ENCODE measurements at places on chromosomes 7 and 10. TPM values are rescaled to one million over a fixed set of nuclear protein-coding genes. Genes with fewer than 3 reads are reported as not detected.

GRCh38 chr10:90437452-90437851 lies 420.4 kb downstream of the HTR7 start:
- H3K27me3 ChIP-seq, result no peaks in the 10 kb centered on the region
- no peak for DNase-seq
- no peak overlapping the region for H3K4me3 ChIP-seq
- H3K36me3 ChIP-seq, result no peaks in the 10 kb centered on the region

The SORCS1 gene
- 3.7 TPM for total RNA-seq

DNA sequence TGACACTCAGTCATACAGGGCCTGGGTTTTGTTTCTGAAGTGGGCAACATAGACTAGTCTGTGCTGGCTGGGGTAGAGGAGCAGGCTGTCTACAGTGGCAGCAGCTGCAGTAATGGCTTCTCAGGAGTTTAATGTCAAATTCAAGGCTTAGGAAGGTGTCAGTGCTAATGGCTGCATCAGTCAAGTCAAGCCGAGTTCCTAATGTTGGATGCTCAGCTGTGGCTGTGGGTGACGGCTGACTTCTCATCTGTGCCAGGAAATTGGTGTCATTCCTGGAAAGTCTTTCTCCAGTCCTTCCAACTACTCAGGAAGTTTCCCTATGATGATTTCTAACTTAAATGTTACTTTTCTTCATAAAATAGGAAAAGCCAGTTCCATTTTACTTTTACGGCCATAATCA lies 468.1 kb upstream of the IGFBP3 start:
- no peaks in the 10 kb centered on the region for H3K27me3 ChIP-seq
- H3K36me3 ChIP-seq, result no peaks in the 10 kb centered on the region
- H3K27ac ChIP-seq, result no peak overlapping the region
- peaks cover 8% of the 10 kb centered on the region for H3K4me1 ChIP-seq

DNA sequence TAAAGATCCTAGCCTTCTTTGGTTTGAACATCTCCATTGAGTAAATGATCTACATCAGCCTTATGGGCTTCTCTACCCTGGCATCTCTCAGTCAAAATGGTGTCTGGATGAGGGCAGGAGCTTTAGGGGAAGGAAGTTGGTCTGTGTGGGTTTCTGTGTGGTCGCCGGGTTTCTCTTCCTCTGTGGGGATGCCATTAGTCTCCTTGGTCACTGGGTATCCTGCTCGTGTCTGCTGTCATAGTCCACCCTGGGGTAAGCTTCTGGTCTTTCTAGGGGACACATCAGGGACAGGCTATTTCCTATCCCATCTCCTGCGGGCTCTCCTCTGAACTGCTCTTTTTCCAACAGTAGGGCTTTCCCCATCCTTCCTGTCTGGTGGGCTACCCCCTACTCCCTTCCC lies 150.3 kb upstream of the NPY start:
- no peak overlapping the region for H3K27ac ChIP-seq
- H3K36me3 ChIP-seq, result no peaks in the 10 kb centered on the region
- DNase-seq, result no peak
- H3K4me1 ChIP-seq, result no peaks in the 10 kb centered on the region

DNA sequence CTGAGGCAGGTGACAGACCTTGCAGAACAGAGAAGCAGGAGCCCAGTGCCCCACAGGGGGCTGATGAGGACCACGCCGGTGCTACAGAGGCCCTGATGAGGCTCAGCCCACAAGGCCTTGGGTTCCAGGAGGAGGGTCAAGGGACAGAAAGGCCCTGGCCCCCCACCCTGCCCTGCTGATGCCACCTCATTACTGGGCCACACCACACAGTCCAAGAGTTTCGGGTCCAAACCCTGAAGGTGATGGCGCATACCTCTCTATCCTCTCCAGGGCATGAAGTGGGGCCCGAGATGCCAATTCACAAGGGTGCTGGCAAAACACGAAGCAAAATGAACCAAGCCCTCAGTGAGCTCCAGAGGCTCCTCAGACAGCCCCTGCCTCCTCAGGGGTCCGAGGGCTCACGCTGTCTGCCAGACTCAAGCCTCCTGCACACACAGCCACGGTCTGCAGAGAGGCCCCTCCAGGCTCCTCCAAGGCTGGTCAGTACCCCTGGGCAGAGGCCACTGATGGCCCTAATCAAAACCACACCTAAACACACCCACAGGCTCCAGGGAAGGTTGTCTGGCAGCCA lies 32.3 kb downstream of the RASGEF1A start:
- H3K27me3 ChIP-seq, result peaks cover 26% of the 10 kb centered on the region
- no peaks in the 10 kb centered on the region for H3K36me3 ChIP-seq
- H3K4me3 ChIP-seq, result no peak overlapping the region
